ENCODE measurements at places on chromosomes 7 and 10.

GRCh38 chr7:768881-769504 lies 41.9 kb upstream of the PRKAR1B start:
- DNase-seq: no peak

GRCh38 chr7:132187869-132188789 lies 388.1 kb downstream of the PLXNA4 start:
- DNase-seq: peak; percentile 95

- DNase-seq: no peak
Observed at GRCh38 chr7:76310102-76310957, 7.9 kb downstream of the HSPB1 start.

GRCh38 chr7:2190531-2190930 lies 42.2 kb downstream of the MAD1L1 start:
- DNase-seq: no peak

GRCh38 chr7:27992755-27993493 lies 187.7 kb downstream of the JAZF1 start:
- DNase-seq: no peak

GRCh38 chr7:140230861-140231770 lies 54.3 kb upstream of the KDM7A start:
- peak; percentile 80 for DNase-seq

DNA sequence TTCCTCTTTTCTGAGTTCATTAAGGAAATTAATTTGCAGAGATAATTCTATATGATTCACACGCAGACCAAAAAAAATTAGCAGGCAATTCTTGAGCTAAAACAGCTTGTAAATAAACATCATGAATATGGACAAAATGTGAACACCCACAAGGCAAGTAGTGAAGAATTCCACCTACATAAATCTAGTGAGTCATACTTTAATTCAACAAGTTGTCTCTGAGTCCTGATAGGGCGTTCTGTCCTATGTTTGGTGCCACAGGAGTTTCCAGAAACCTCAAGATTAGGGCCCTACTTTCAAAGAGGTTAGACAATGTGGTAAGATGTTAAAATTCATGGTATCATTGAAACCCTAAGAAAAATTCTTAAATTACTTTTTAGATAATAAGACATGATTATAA lies 122.3 kb downstream of the SGMS1 start:
- no peak for DNase-seq

DNA sequence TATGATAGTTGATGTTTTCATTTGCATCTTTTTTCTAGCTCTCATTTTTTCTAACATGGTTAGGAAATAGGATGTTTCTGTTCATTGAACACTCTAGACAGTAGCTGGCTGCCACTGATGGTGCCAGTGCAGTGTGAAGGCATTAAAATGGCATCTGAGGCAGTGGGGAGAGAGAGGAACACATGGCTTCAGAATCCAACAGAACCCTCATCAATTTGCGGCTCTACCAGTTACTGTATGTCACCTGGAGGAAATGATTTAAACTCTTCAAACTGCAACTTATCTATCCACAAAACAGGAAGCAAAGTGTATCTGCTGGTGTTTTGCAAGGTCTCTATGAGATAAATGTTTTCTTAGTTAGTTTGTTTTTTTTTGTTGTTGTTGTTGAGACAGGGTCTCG lies 305.2 kb upstream of the PRKCQ start:
- no peak for DNase-seq

DNA sequence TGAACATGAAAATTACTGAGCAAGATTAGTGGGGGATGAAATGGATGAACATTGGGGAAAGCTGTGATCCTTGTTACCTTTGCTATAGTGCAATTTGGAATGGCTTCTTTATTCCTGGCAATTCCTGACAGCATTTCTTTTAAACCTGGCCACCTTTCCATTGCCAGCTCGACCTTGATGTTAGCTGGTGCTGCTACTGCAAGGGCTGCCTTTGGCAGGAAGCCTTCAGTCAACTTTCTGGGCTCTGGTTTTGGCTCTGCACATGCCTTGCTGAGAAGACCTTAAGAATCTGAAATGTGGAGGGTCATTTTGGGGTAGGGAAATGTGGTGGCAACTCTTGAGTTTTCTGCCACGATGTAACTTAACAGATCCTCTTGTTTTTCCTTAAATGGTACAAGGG lies 64.7 kb downstream of the KAT6B start:
- DNase-seq: no peak

- DNase-seq: no peak
Observed at GRCh38 chr10:102652170-102652916, 8.1 kb downstream of the TRIM8 start.

GRCh38 chr7:47726047-47726726 lies 144.3 kb upstream of the TNS3 start:
- no peak for DNase-seq

GRCh38 chr10:19730167-19730906 lies 85.9 kb upstream of the PLXDC2 start:
- no peak for DNase-seq

DNA sequence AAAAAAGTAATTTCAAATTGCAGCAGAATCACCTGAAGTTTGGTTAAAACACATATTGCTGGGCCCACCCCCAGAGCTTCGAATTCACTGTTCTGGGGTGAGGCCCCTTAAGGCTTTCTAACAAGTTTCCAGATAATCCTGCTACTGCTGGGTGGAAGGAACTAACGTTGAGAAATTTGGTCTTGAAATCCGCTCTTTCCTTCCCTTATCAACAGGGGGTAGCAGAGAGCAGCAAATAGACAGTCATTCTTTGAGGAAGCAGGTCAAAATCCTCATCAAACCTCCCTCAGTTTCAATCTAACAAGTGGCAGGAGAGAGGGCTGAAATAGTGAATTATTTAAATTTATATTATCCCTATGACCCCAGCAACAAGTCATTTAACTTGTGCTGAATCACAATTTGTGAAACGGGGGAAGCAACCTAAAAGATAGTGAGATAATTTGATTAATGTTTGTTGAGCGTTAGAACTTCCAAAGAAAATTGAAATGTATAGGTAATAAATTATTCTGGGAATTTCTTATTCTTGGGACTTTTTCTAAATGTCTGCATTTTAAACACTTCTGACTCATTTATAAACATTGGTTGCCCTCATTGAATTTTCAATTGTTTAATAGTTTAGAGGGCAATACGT lies 21.7 kb upstream of the MALSU1 start:
- DNase-seq: no peak

DNA sequence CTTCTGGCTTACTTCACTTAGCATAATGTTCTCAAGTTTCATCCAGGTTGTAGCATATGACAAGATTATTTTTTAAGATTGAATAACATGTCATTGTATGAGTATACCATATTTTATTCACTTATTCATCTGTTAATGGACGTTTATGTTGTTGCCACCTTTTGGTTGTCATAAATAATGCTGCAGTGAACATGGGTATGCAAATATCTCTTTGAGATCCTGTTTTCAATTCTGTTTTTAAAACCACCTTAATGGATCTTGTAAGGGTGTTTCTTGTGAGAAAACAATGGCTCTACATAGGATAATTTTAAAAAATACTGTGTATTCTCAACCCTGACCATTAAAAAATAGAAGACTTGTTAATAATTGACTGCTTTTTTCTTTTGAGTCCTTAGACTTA lies 290.7 kb upstream of the TMEM229A start:
- DNase-seq: no peak

DNA sequence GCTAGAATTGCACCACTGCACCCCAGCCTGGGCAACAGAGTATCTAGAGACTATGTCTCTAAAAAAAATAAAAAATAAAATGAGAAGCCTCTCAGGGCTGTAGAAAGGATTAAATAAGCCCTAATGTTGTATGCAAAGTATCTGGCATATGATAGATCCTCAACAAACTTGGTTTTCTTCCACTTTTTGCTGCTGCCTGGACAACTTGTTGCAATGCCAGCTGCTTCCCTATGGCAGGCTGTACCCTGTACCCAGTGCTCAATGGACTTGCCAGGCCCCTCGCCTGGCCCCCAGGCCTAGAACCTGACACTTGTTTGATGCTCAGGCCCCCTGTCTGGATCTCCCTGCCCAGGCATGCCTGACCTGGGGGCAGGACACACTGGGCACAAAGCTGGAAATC lies 28.5 kb upstream of the CDH23 start:
- no peak for DNase-seq

GRCh38 chr7:75738604-75738974 lies at the start of gene HIP1:
Gene HIP1 (minus strand): TSS chr7:75738941. CDS start chr7:75738920, 21 bp downstream.
- no peak for DNase-seq

- no peak for DNase-seq
Observed at GRCh38 chr10:4902571-4903011, 60.6 kb upstream of the AKR1C1 start.

GRCh38 chr7:31702354-31702753 lies 15.3 kb downstream of the PPP1R17 start:
- no peak for DNase-seq

GRCh38 chr10:86037096-86037495 lies 329.5 kb downstream of the GRID1 start:
- DNase-seq: no peak

- no peak for DNase-seq
Observed at GRCh38 chr10:101319241-101319915, 34.6 kb upstream of the BTRC start.

DNA sequence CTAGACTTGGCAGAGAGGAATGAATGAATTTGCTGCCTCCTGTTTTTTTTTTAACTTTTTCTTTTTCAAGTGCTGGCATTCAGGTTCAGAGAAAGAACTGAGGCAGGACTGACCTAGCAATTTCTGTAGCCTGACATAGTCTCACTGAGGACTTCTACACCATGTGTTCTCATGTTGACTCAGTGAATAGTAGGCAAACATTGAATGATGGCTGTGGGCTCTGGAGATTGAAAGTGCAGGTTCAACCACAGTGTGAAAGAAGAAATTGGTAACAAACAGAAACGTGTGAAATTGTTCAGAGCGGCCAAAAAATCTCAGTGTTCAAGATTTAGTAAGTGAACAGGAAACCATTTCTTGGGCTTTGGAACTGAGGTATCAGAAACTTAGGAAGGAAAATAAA lies 322.4 kb upstream of the GHITM start:
- no peak for DNase-seq

DNA sequence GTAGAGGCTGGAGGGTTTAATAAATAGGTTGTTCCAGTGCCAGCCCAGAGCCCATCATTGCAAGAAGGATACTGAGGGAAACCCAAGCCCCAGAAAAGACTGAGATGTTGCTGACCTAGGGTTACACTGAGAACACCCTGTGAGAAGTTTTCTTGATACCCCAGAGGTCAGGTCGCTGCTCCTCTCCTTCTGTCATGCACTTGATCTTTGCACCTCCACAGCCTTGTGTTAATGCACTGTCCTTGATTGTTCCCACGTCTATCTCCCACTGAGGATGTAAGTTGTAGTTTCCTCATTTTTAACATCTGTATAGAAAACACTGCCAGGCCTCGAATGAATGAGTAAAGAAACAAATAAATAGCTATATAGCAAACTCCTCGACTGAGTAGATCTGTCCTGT lies 195.3 kb upstream of the AHR start:
- peak; percentile 30 for DNase-seq

DNA sequence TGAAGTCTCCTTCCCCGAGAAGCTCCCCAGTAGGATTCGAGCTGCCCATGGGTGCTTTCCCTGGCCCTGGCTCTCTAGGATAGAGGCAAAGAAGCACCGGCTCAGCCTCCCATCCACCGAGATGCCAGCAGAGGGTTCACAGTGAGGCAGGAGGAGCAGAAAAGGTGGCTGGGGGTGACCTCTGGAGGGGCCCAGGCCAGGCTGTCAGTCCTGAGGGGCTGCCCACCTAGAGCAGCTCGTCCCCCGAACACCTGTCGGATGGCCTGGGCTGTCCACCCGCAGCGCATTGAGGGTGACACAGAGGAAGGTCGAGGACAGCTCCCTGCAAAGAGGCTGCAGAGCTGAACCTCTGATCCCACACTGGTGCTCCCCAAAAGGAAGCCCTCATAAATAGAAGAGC lies 167.2 kb upstream of the PPP2R2D start:
- DNase-seq: no peak

DNA sequence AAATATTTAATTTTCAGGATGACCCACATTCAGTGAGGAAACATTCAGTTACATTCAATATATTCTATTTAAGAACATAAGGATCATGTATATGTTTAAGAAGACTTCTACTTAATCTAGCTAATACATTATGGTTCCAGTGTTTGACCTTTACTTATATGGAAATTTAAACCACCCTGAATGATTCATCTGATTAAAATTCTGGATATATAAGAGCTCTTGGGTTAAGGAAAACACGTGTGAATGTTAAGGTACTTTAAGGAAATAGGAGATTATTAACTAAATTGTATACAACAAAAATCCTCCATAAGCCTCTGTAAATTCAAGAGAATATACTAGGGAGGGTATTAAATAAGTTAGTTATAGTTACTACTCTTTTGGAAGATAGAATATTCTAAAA lies 40.9 kb downstream of the HDAC9 start:
- no peak for DNase-seq

DNA sequence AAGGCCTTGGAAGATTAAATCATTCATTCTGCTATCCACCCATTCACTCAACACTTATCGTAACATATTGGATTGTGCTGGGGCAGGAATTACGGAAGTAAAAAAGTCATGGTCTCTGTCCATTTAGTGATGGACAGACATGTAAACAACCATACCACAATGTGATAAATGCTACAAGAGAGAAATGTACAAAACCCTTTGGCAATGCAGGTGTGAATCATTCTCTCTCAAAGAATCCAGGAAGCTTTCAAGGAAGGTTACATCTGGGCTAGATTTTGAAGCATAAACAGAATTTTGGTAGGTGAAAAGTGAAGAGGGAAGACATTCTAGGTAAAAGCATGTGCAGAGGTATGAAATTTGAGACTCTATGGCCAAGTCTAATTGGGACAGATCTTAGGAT lies 61.7 kb upstream of the KCNIP2 start:
- DNase-seq: no peak

DNA sequence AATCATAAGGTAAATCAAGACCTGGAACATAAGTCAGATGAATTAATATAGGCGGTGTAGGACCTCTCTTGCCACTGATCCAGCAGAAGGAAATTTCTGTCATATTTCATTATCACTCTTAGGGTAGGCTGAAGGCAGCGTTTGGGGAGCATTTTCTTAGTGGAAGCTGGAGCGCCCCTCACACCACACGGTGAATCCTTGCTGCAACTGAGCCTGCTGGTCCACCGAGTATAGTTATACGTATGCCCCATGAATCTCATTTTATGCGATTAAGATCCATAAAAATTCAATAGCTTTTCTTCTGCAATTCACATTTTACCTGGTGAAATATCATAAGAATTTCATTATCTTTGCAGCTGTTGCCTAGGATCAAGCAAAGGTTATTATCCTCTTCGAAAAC lies 19.6 kb downstream of the EBF3 start:
- no peak for DNase-seq

DNA sequence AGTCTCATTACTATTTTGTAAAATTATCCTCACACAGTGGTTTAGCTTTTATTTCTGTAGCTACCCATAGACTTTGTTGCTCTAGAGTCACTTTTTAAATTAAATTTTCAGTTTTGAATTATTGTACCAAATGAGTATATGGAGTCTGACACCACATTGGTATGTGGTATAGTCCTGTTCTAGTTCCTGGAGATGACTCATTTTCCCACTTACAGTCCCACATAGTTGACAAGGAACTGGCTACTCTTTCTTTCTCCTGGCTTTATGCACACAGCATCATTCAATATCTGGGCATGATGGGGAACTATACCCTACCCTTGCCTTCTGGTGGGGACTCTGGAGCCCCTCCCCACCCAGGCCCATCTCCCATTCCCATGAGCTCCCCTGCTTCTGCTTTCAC lies 92.6 kb upstream of the RAB11FIP2 start:
- DNase-seq: no peak

GRCh38 chr7:44066494-44067063 lies 1.2 kb upstream of the PGAM2 start:
- DNase-seq: no peak
